Stimulated activated CD8-positive, alpha-beta memory T cell treated with anti-CD3 and anti-CD28 coated beads, Interleukin-15, amount 100 ng/mL, for 24 hours (primary cell): ENCODE measurements at places on chromosomes 12 and 14.

- DNase-seq = no peak
These were observed 32.1 kb downstream of the PRMT8 start for GRCh38 chr12:3523058-3523457.

GRCh38 chr12:118964988-118965387, 16.4 kb upstream of the SRRM4 start:
- no peak for DNase-seq

DNA sequence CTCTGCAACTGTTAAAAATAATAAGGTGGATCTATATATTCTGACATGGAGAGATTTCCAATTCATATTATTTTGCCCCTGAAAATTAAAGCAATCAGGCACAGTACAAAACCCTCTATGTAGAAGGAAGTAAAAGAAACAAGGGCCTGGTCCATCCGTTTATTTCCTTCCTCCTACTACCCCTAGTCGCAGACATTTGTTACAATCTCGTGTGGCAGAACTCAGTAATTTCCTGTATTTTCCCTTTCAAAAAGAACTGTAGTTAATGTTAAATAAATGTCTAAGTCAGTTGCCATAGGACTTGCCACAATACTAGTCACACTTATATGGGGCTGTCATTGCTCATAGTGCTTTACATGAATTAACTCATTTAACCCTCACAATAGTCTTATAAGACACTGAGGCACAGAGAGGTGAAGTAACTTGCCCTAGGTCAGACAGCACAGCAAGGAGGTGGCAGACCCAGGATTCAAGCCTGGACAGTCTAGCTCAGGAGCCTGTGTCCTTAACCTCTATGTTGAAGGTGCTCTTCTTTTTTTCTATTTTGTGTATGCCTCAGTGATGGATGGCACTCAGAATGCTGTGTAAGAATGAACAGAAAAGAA, 24.2 kb downstream of the NINJ2 start:
- no peak for DNase-seq

- no peak for DNase-seq
These were observed 119.6 kb downstream of the LRRIQ1 start for GRCh38 chr12:85155791-85156190.

- no peak for DNase-seq
These were observed 41.7 kb downstream of the RIC8B start for GRCh38 chr12:106816231-106816630.
